Activated CD4-positive, alpha-beta memory T cell treated with anti-CD3 and anti-CD28 coated beads for 36 hours (primary cell): ENCODE measurements at places on chromosomes 1 and 21. TPM values are rescaled to one million over a fixed set of nuclear protein-coding genes. Genes with fewer than 3 reads are reported as not detected.
A peak's percentile ranks its signal among the peaks of the same experiment; 100 is the strongest.

The FCRL5 gene
- not detected for total RNA-seq

GRCh38 chr1:206472024-206472423 lies 1.7 kb downstream of the IKBKE start:
- H3K4me3 ChIP-seq = peak overlapping the region; percentile 85
- peaks cover 28% of the 10 kb centered on the region for H3K36me3 ChIP-seq
- H3K4me1 ChIP-seq = peaks cover 78% of the 10 kb centered on the region
- H3K27ac ChIP-seq = peak overlapping the region; percentile 90
- peak; percentile 65 for DNase-seq
- no peaks in the 10 kb centered on the region for H3K27me3 ChIP-seq

- no peak overlapping the region for H3K27ac ChIP-seq
- peaks cover 17% of the 10 kb centered on the region for H3K27me3 ChIP-seq
- H3K4me3 ChIP-seq = no peak overlapping the region
These were observed 171.9 kb downstream of the IGSF21 start for GRCh38 chr1:18279351-18280074.

- no peaks in the 10 kb centered on the region for H3K4me1 ChIP-seq
- H3K27me3 ChIP-seq = no peaks in the 10 kb centered on the region
- H3K36me3 ChIP-seq = no peaks in the 10 kb centered on the region
These were observed 43.6 kb downstream of the PBX1 start for GRCh38 chr1:164602480-164603093.
